ENCODE measurements at places on chromosomes 2 and 18.

- DNase-seq = no peak
Observed at GRCh38 chr18:33424266-33424946, 16.1 kb downstream of the CCDC178 start.

DNA sequence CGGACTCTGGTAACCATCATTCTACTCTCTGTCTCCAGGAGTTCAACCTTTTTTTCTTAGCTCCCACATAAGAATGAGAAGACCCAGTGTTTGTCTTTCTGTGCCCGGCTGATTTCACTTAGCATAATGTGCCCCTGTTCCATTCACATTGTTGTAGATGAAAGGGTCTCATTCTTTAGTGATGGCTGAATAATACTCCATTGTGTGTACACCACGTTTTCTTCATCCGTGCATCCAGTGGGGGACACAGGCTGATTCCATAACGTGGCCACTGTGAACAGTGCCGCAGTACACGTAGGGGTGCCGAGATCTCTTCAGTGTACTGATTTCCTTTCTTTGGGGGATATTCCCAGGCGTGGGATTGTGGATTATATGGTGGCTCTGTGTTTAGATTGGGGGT lies 72.3 kb upstream of the NFATC1 start:
- DNase-seq = no peak

DNA sequence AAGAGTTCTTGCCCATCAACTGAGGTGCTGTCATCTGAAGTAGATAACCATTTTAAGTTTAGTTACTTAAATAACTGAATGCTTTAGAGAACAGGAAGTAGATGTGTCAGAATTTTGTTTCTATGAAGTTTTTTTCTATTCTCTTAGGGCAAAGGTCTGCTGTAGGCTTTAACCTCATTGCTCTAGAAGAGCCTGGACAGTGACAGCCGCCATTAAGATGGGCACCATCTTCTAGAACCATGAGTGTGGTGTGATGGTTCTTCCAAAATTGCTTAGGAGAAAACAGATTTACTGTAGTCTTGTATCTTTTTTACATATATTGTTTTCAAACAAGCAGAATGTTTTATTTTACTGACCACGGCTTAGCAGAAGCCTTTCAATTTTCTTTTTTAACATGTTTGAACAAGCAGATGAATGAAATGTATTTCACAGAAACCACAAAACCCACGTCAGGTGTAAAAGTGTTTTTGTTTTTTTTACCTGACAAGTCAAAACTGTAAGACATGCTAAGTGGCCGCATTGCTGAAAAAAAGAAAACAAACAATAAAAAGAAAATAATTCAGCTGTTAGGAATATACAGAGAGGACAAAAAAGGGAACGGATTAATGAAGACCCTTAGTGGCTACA lies 77.9 kb downstream of the PRELID3A start:
- DNase-seq = no peak

DNA sequence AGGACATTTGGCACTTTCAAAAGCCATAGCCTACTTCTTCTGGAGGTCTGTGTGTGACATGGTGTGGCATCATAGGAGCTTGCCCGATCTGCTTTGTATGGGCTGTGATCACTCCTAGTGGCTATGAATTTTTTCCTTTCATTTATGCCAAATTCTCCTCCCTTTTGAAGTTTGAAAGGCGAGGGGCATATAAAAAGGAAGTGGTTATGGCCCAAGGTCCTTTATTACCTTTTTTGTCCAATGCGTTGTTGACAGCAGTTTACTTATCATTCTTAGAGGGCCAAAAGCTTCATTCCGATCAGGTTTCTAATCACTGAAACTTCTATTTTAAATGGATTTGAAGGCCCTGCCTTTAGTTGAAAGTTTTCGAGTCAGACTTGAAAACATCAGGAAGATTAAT lies 224.3 kb upstream of the FOSL2 start:
- DNase-seq = no peak

GRCh38 chr2:172053486-172053885 lies 31.8 kb upstream of the DLX1 start:
- DNase-seq = no peak

- DNase-seq = no peak
Observed at GRCh38 chr18:47390410-47391024, 139.1 kb upstream of the SKOR2 start.

Data from neuronal stem cell (in vitro differentiated cells).